Left ventricle myocardium superior (tissue), 1 donor: ENCODE measurements at places on chromosomes 12 and 14.

- no peak for DNase-seq
Measured at GRCh38 chr14:101408077-101408831, 153.0 kb upstream of the DIO3 start.

GRCh38 chr14:64184103-64184729, 110.0 kb downstream of the ESR2 start:
- DNase-seq = no peak

DNA sequence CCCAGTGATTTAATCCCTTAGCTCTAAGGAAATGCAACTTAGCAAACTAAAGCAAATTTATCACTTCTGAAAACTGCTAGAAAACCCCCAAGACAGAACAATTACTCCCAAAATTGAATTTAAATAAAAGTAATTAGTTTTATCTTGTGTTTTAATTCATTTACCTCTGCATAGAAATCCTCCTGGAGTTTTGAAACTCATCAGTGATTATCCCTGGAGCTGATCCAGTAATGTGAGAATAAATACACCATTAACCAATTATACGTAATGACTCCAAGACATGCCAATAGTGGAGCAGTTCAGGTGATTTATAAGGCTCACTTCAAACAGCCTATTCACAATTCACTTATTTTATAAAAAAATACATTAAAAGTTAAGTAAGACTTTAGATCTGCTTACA, 855.3 kb upstream of the FLRT2 start:
- no peak for DNase-seq

- DNase-seq = no peak
Measured at GRCh38 chr12:12645485-12645884, 33.8 kb downstream of the CREBL2 start.

- DNase-seq = no peak
Measured at GRCh38 chr12:87157791-87158190, 871.4 kb downstream of the C12orf50 start.

DNA sequence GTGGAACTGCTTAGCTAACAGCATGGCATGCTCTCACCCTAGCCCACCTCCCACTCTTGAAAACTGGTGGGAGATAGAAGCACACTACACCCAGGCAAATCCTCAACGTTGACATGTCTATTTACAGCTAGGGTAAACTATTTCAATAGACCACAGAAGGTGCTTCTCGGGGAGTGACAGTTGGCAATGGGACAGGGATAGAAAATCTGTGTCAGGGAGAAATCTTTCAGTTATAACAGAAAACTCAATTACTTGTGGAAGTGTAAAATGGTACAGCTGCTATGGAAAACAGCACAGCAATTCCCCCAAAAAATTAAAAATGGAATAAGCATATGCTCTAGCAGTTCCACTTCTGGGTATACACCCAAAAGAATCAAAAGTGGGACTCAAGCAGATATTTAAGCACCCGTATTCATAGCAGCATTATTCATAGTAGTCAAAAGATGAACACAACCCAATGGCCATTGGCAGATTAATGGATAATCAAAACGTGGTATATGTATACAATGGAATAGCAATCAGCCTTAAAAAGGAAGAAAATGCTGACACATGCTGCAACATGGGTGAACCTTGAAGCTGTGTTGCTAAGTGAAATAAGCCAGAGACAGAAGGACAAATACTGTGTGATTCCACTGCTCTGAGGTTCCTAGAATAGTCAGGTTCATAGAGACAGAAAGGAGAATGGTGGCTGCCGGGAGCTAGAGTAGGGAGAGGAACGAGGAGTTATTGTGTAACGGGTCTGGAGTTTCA, 92.5 kb downstream of the STAB2 start:
- no peak for DNase-seq

GRCh38 chr12:7099290-7099996, 7.2 kb upstream of the C1R start:
- no peak for DNase-seq

DNA sequence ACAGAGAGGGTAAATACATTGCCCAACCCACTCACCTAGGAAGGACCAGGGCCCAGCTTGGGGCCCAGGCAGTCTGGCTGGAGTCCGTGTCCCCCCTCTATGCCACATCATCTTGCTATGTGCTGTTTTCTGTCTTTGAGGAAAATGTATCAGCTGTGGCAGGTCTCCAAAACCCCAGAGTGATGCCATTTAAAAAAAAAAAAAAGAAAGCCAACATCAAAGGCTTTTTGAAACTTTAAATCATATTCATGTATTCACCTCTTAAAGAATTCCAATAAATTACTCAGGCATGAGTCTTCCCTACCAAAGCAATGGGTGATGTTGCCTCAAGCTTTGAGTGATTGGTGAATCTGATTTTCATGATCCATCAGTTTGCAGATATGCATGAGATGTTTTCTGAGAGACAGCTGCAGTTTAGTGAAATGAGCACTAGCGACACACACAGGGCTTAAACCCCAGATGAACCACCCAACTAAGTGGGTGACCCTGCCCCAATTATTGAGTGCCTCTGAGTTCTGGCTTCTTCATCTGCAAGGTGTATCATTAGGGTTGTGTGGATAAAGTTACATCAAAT, 6.1 kb downstream of the KRT81 start:
- DNase-seq = no peak

DNA sequence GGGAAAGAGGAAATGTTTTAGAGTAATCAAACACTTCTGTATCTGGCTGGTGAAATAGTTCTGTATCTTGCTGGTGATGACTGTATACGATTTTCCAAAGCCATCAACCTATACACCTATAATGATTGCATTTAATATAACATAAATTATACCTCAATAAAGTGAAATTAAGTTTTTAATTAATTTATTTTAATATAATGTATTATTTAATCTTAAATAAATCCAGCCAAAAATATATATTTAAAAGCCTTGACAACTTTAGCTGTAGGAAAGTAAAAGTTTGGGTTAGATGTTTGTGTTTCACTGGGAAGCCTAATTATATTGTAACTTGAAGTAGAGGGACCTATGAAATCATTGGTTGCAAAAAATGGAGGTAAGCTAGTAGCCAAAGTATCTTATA, 654.8 kb upstream of the MIS18BP1 start:
- DNase-seq = no peak

DNA sequence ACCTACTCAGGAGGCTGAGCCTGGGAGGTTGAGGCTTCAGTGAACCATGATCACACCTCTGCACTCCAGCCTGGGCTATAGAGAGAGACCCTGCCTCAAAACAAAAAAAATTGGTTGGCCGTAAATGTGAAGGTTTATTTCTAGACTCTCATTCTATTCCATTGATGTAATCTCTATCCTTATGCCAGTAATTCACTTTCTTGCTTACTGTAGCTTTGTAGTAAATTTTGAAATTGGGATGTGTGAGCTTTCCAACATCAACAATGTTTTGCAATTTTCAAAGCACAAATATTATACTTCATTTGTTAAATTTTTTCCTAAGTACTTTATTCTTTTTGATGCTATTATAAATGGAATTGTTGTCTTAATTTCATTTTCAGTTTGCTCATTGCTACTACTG, 24.6 kb downstream of the LIN52 start:
- no peak for DNase-seq

- DNase-seq = peak; percentile 73
Measured at GRCh38 chr14:64880221-64881121, 764 bp upstream of the SPTB start.

GRCh38 chr14:24179294-24179960, 7.5 kb downstream of the REC8 start:
- DNase-seq = no peak

GRCh38 chr14:23481979-23482822, 12.7 kb downstream of the NGDN start:
- no peak for DNase-seq

GRCh38 chr12:114682785-114683708, 928 bp downstream of the TBX3 start:
- DNase-seq = peak; percentile 71

- DNase-seq = no peak
Measured at GRCh38 chr12:104189915-104190555, 25.5 kb upstream of the TXNRD1 start.

DNA sequence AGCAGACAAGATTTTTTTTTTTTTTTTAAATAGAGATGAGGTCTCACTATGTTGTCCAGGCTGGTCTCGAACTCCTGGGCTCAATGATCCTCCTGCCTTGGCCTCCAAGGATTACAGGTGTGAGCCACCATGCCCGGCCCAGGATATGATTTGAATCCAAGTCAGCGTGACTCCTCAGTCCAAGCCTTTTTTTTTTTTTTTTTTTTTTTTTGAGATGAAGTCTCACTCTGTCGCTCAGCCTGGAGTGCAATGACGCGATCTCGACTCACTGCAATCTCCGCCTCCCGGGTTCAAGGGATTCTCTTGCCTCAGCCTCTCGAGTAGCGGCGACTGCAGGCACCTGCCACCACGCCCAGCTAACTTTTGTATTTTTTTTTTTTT, 6.9 kb downstream of the CABP1 start:
- no peak for DNase-seq

DNA sequence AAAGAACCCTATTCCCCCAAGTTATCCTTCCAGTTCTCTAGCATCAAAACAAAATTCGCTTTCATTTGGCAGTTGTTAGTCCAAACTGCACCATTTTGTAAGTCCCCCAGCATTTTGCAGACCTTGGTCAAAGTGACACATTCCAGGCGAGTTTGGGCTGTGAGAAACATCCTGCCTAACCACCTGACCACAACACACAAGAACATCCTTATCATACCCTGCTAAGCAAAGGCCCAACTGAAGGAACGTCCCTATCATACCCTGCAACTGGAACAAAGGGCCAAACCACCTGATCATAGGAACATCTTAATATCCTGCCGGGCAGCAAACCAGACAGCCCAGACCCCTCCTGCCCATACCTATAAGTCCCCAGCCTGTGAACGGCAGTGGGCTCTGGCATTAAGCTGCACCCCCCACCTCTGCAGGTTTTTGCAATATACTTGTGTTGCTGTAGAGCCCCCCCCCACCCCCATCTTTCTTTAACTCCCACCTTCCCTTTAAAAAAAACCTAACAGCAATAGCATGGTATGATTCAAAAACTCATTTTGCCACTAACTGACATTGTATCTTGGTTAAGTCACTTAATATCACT, 2.7 kb downstream of the PCNX4 start:
- DNase-seq = no peak

DNA sequence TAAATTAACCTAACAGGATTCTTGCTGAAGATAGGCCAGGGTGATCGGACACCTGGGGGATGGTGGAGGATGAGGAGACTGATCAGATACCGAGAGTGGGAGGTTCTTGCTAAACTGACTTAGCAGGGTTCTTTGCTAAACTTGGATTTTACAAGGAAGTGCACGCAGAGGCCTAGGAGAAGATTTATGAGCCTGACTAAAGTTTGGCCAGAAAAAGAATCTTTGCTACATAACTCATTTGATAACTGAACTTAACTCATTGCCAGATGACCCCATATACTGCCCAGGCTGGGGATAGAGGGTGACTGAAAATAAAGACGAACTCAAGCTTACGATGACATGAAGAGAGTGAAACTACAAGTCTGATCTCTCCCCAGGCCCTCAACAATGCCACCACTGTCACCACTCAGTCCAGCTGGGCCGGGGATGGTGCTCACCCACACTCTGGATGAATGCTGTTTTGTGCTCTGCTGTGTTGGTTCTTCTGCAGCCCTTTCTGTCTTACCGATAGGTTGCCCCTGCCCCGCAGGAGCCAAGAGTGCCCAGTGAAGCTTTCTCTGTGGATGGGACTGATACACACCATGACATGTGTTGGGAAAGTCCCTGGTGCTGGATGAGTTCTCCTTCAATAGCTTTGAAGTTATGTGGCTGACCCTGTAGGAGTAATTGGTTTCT, 29.0 kb downstream of the PPFIBP1 start:
- no peak for DNase-seq

GRCh38 chr12:14681625-14682024, 14.8 kb downstream of the GUCY2C start:
- DNase-seq = no peak

DNA sequence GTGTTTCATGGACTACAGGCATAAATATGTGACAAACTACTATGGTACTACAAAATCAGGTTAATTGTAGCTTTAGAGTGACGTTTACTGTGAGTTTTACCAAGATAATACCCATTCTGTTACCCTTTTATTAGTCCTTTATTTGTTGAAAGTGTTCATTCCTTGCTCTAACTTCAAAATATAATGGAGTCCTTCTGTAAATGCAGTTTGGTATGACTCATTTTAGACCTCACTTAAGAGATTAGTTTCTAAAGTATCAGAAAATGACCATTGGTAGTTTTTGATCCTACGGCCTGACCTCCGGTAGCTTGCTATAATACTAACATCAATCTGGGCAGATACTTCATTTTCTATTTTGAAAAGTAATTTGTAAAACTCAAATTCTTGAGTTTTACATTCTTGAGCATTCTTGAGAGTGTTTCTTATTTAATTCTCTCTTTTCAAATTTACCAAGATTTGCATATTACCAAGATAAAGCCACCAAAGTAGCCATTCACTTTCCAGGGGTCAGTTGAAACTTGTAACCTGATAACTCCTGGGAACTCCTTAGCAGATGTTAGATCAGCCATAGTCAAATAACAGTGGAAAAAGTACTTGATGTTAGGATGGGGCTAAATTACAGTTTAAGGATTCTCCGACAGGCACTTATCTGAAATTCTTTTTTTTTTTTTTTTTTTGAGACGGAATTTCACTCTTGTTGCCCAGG, 4.2 kb downstream of the HSPA2 start:
- DNase-seq = no peak

GRCh38 chr14:68979722-68980451, 785 bp upstream of the ACTN1 start:
- DNase-seq = peak; percentile 65

DNA sequence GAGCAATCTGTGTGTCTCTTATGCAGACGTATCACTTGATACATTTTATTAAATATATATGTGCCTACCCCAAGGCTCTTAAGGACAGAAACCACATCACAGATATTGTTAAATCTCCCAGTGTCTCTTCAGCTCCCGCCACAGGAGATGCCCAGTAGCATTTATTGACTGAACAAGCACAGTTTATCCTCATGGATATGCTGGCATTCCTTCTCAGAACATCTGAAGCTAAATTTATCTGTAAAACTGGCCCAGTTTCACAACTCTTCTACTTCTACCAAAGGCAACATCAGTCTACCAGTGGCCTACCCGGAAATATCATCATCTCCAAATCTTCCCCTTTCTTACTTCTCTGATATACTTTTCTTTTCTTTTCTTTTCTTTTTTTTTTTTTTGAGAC, 10.7 kb downstream of the APOLD1 start:
- no peak for DNase-seq

DNA sequence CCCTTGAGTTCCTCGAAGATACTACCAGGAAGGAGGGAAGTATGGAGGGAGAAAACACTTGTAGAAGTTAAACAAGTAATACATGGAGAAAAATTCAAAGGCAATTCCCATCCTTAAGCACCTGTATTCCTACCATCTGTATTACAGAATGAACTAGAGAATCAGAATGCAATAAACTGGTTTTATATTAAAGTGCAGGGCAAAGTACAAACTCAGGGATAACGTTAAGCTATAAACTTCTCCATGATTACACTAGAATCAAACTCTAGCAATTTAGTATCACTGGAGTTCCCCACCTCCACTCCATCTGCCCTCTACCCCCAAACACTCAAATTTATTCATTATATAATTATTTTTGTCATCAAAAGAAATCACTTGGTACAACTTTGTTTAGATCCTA, 13.1 kb downstream of the PAWR start:
- DNase-seq = no peak

GRCh38 chr12:111341426-111342065, 27.3 kb downstream of the PHETA1 start:
- no peak for DNase-seq

- DNase-seq = no peak
Measured at GRCh38 chr14:52458721-52459085, 93.6 kb downstream of the TXNDC16 start.
